ENCODE measurements at places on chromosomes 11 and 22.

GRCh38 chr11:31655483-31655882 lies 145.9 kb downstream of the ELP4 start:
- no peaks in the 10 kb centered on the region for H3K27me3 ChIP-seq
- H3K4me1 ChIP-seq, result no peaks in the 10 kb centered on the region
- no peak for DNase-seq
- no peaks in the 10 kb centered on the region for H3K36me3 ChIP-seq

DNA sequence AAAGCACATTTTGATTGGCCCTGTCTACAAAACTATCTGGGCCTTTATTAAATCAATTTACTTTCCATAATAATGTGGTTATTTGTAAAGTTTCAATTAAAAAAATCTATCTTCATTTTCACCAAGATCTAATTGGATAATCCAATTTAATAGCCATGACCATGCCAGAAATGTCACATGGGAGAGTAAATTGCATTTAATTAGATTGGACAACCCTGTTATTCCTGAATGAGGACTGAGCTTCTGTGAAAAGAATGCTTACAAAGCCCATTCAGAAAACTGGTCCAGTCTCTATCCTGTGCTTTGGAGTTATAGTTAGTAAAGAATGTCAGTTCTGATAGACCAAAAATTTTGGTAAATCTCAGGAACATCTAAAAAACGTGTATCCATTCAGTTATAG lies 541.9 kb upstream of the ANO5 start:
- no peak for DNase-seq
- H3K27ac ChIP-seq, result no peak overlapping the region
- H3K4me3 ChIP-seq, result no peak overlapping the region
- H3K27me3 ChIP-seq, result no peaks in the 10 kb centered on the region
- no peaks in the 10 kb centered on the region for H3K4me1 ChIP-seq
- H3K36me3 ChIP-seq, result no peaks in the 10 kb centered on the region

DNA sequence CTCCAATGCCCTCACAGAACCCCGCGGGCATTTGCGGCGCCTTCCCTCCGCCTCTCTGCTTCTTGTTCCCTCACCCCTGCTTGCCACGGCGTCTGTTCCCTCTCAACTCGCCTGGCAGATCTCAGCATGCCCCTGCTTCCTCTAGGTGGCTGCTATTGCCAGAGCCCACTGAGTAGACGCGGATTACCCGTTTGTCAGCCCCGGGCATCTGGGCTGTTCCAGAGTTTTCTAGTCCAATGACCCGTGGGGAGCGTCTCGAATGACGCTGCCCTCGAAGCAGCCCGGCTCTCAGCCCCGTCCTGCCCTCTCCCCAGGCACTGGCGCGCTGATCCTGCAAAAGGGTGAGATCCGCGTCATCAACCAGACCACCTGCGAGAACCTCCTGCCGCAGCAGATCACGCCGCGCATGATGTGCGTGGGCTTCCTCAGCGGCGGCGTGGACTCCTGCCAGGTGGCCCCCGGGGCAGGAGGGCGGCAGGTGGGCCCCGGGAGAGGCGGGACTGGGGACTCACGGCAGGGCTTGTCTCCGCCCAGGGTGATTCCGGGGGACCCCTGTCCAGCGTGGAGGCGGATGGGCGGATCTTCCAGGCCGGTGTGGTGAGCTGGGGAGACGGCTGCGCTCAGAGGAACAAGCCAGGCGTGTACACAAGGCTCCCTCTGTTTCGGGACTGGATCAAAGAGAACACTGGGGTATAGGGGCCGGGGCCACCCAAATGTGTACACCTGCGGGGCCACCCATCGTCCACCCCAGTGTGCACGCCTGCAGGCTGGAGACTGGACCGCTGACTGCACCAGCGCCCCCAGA lies 49.7 kb downstream of the ST14 start:
- H3K27me3 ChIP-seq, result no peaks in the 10 kb centered on the region
- peaks cover 7% of the 10 kb centered on the region for H3K4me1 ChIP-seq
- H3K27ac ChIP-seq, result no peak overlapping the region
- no peak overlapping the region for H3K4me3 ChIP-seq
- H3K36me3 ChIP-seq, result no peaks in the 10 kb centered on the region

DNA sequence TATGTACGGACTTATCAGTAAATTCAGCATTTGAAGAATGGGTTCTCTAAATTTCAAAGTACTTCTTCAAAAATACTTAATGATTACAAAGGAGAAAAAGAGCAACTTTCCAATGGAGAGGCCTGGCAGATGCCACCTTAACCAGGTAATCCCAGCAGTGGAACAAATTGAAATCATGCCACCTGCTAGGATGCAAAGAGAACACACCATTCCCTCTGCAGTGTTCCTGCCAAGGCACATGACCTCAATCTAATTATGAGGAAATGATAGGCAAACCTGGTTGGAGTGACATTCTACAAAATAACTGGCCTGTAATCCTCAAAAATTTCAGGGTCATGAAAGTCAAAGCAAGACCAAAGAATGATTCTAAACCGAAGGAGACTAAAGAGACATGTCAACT lies 21.5 kb downstream of the TNRC6B start:
- no peak overlapping the region for H3K27ac ChIP-seq
- DNase-seq, result no peak
- H3K36me3 ChIP-seq, result no peaks in the 10 kb centered on the region
- peaks cover 77% of the 10 kb centered on the region for H3K4me1 ChIP-seq
- H3K4me3 ChIP-seq, result no peak overlapping the region
- H3K27me3 ChIP-seq, result no peaks in the 10 kb centered on the region

DNA sequence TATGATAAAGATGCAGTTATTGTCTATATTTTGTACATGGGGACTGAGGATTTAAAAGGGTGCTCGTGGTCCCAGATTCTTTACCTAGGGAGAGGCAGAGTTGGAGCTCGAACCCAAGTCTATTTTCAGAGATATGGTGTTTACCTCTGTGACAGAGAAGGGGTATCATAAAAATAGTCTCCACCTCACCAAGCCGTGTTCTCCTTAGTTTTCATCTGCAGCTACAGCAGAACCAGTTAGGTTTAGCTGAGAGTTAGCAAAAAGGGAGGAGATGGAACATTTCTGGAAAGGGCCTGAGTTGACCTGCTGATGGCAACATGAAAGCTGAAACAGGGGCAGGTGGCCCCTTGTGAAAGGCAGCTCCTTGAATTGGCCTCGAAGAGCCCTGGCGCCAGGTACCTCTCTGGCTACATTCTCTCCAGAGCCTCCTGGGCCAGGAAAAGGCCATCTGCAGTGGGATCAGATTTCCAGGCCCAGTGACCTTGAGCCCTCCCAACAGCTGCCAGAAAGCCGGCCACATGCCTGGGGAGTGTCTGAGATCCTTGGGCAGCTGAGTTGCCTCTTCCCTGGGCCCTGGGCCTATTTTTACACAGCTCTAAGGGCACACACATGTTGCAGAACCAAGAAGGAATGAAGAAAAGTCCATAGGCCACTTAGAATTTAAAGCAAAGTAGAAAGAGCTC lies 136.6 kb downstream of the NAV2 start:
- no peaks in the 10 kb centered on the region for H3K27me3 ChIP-seq
- no peak for DNase-seq
- H3K36me3 ChIP-seq, result no peaks in the 10 kb centered on the region
- no peak overlapping the region for H3K4me3 ChIP-seq

DNA sequence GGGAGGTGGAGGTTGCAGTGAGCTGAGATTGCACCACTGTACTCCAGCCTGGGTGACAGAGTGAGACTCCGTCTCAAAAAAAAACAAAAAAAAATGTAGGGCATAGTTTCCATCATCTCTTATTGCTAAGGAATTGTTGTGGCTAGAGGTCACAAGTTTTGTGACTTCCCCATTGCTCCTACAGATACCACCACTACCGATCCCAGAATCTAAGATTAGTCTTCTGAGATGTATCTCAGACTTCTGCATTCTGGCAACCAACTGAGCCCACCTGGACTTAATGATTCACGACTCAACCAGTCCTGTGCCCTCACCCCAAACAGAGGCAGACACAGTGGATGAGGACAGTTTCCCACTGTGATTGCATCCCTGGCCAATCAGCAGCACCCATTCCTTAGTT lies 148.9 kb downstream of the NECTIN1 start:
- no peaks in the 10 kb centered on the region for H3K36me3 ChIP-seq
- peaks cover 6% of the 10 kb centered on the region for H3K4me1 ChIP-seq
- DNase-seq, result no peak
- no peak overlapping the region for H3K4me3 ChIP-seq

GRCh38 chr11:15258433-15259165 lies 143.9 kb downstream of the INSC start:
- no peak overlapping the region for H3K4me3 ChIP-seq
- no peaks in the 10 kb centered on the region for H3K27me3 ChIP-seq
- H3K4me1 ChIP-seq, result no peaks in the 10 kb centered on the region
- H3K27ac ChIP-seq, result no peak overlapping the region
- no peak for DNase-seq

DNA sequence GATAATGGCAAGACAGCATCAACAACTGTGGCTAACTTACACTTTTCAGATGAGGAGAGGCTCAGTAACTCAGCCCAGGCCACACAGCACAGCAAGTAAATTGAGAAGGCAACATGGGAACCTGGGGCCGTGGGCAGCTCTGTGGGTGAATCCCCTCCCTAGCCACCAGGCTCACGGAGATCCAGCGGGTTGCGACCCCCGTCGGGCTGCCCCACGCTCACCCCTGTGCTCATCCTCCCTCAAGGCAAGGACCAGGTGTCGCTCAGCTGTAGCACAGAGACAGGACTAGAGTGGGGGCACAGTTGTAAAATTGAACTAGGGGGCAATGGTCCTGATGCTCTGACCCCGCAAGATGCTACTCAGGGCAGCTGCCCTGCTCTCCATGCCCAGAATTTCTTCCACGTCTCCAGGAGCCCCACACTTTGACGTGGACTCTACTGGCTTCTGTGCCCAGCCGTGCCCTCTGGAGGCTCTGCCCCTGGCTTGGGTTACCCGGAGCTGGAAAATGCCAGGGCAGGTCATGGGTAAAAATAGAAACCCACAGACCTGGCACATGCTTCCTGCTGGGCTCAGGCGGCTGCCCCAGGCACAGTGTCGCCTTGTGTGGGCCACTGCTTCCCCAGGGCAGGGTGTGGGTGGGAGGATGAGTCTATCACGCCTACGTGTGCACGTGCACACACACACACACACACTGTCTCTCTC lies 9.0 kb downstream of the TUBA8 start:
- H3K27ac ChIP-seq, result no peak overlapping the region
- H3K27me3 ChIP-seq, result no peaks in the 10 kb centered on the region

DNA sequence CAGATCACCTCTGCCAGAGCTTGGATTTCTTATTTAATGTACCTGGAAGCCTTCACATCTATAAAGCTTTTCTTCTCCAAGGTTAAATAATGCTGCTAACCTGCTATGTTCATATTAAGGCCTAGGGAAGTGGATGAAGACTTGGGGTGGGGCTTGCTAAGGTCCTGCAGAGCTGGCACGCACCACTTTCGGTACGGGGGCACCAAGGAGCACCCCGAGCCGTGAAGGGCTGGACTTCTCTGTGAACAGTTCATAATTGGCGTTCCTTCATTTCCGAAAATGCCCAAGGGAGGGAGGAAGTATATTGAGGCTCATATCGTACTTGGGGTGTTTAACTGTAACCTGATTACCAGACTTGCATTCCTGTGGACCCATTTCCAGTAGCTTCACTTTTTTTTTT lies 59.6 kb downstream of the ST14 start:
- no peaks in the 10 kb centered on the region for H3K36me3 ChIP-seq
- H3K27me3 ChIP-seq, result no peaks in the 10 kb centered on the region
- DNase-seq, result no peak
- H3K27ac ChIP-seq, result no peak overlapping the region
- no peak overlapping the region for H3K4me3 ChIP-seq

DNA sequence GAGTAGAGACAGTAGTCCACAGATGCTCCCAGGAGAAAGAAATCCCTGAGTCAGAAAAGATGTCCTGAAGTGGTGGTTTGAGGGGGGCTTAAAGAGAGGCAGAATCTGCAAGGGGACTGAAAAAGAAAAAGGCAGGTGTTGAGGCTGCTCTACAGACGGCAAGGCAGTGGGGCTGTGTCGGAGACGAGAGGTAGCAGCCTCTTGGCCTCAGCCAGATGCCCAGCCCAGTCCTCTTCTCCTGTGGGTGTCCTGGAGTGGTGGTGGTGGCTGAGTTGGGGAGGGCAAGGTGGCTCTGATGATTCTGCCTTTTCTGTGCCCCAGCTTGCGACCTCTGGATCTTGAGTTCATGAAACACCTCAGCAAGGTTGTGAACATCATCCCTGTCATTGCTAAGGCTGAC lies 9.3 kb upstream of the WBP2NL start:
- no peak overlapping the region for H3K4me3 ChIP-seq
- no peaks in the 10 kb centered on the region for H3K27me3 ChIP-seq
- no peaks in the 10 kb centered on the region for H3K36me3 ChIP-seq
- no peak overlapping the region for H3K27ac ChIP-seq

GRCh38 chr11:126713806-126714205 lies 286.8 kb downstream of the KIRREL3 start:
- H3K4me3 ChIP-seq, result no peak overlapping the region
- no peaks in the 10 kb centered on the region for H3K4me1 ChIP-seq
- H3K36me3 ChIP-seq, result no peaks in the 10 kb centered on the region
- no peak overlapping the region for H3K27ac ChIP-seq
- H3K27me3 ChIP-seq, result no peaks in the 10 kb centered on the region

DNA sequence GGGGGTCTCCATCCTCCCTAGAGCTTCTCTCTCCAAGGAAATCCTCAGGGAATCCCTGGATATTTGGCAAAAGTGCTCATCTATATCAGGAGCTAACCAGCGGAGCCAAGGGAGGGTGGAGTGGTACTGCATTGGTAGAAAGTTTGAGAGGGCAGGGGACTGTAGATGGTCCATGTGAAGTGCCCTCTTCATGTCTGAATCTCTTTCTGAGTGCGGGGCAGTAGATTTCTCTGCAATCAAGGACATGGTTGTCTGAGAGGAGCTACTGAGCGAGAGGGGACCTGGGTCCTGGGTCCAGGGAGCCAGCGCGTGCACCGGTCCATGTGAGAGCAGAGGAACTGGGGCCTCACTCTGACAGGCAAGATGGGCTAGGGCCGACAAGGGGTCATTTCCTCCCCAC lies 701 bp downstream of the DIXDC1 start:
- peak overlapping the region; percentile 35 for H3K27ac ChIP-seq
- H3K4me3 ChIP-seq, result no peak overlapping the region
- no peaks in the 10 kb centered on the region for H3K27me3 ChIP-seq
- DNase-seq, result no peak

GRCh38 chr22:30701872-30702271 lies 7.2 kb downstream of the OSBP2 start:
- H3K36me3 ChIP-seq, result no peaks in the 10 kb centered on the region
- H3K27ac ChIP-seq, result no peak overlapping the region
- H3K27me3 ChIP-seq, result no peaks in the 10 kb centered on the region
- no peak for DNase-seq

GRCh38 chr22:27874764-27875163 lies 44.3 kb downstream of the PITPNB start:
- H3K4me3 ChIP-seq, result no peak overlapping the region
- H3K27ac ChIP-seq, result no peak overlapping the region
- H3K36me3 ChIP-seq, result peaks cover 11% of the 10 kb centered on the region
- H3K4me1 ChIP-seq, result peaks cover 22% of the 10 kb centered on the region

GRCh38 chr22:21682385-21683175 lies 16.8 kb downstream of the PPIL2 start:
- peaks cover 48% of the 10 kb centered on the region for H3K36me3 ChIP-seq
- DNase-seq, result no peak
- H3K27ac ChIP-seq, result no peak overlapping the region
- no peak overlapping the region for H3K4me3 ChIP-seq
- no peaks in the 10 kb centered on the region for H3K4me1 ChIP-seq
- no peaks in the 10 kb centered on the region for H3K27me3 ChIP-seq

GRCh38 chr11:125214601-125215565 lies 50.3 kb downstream of the PKNOX2 start:
- no peaks in the 10 kb centered on the region for H3K27me3 ChIP-seq
- no peaks in the 10 kb centered on the region for H3K36me3 ChIP-seq
- H3K4me1 ChIP-seq, result no peaks in the 10 kb centered on the region
- DNase-seq, result no peak

- H3K4me1 ChIP-seq, result no peaks in the 10 kb centered on the region
- H3K27me3 ChIP-seq, result no peaks in the 10 kb centered on the region
- H3K36me3 ChIP-seq, result no peaks in the 10 kb centered on the region
- DNase-seq, result no peak
- H3K27ac ChIP-seq, result no peak overlapping the region
Measured at GRCh38 chr11:130369141-130369691, 54.5 kb upstream of the ZBTB44 start.

All from CD4-positive, alpha-beta memory T cell (primary cell).